NCI-H1092 (cell line): ENCODE measurements at places on chromosomes 13 and 19.

GRCh38 chr13:49936968-49937273 lies 781 bp upstream of the SPRYD7 start:
- DNase-seq = no peak

DNA sequence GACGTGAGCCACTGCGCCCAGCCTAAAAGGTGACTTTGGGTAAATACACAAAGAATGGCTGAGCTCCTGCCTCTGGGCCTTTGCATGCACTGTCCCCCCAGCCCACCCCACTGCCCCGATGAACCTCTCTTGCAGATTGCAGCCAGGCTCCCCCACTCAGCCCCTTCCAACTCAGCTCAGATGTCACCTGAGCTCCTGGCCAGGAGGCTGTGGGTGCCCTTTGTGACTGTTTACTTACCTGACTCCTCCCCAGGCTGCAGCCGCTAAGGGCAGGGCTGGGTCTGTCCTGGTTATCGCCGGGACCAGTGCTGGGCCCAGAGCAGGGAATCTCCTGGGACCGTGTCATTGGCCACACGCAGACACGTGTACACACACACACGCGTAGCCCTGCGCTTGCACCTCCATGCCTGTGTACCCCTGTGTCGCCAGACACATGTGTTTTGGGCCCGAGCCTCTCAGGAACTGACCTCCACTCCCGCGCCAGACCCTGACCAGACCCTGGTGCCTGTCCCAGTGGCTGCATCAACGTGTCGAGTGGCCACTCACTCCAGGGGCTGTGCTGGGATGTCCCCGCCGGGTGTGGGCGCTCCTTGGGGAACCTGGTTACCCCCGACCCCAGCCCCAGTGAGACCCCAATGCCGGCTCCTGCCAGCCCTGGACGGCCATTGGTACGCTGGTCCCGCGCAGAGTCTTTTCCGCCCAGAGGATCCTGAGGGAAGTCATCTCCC lies 18.7 kb downstream of the EFNA2 start:
- no peak for DNase-seq

- DNase-seq = no peak
Measured at GRCh38 chr13:38394777-38395496, 45.3 kb downstream of the UFM1 start.

DNA sequence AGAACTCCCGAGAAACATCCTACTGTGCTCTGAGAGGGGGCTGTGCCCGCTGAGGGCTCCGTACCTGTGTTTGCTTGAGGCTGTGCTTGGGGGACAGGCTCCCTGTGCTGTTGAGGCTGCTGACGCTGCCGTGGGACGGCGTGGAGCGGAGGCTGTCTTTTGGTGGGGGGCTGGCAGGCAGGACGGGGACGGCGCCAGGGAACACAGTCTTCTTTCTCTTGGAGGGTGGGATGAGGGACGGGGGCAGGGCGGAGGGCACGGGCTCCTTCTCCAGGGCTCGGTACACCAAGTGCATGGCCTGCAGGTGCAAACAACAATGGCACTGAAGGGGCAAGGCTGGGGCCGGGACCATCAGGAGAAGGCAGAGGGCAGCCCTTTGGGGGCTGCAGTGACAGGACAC lies 46.8 kb downstream of the EPS15L1 start:
- no peak for DNase-seq

DNA sequence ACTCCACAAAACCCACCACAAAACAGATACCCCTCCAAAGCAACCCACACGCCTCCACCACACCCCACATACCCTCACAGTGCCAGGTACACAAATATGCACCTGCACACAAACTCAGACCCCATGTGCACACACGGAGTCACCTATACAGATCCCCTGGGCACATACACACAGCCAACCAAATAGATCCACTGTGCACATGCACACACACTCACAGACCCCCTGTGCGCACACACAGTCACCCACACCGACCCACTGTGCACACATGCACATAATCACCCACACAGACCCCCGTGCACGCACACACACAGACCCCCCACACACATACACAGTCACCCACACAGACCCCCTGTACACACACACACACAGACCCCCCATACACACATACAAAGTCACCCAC lies 107.8 kb downstream of the HSPH1 start:
- DNase-seq = no peak

- no peak for DNase-seq
Measured at GRCh38 chr13:59445812-59446211, 717.9 kb downstream of the DIAPH3 start.

DNA sequence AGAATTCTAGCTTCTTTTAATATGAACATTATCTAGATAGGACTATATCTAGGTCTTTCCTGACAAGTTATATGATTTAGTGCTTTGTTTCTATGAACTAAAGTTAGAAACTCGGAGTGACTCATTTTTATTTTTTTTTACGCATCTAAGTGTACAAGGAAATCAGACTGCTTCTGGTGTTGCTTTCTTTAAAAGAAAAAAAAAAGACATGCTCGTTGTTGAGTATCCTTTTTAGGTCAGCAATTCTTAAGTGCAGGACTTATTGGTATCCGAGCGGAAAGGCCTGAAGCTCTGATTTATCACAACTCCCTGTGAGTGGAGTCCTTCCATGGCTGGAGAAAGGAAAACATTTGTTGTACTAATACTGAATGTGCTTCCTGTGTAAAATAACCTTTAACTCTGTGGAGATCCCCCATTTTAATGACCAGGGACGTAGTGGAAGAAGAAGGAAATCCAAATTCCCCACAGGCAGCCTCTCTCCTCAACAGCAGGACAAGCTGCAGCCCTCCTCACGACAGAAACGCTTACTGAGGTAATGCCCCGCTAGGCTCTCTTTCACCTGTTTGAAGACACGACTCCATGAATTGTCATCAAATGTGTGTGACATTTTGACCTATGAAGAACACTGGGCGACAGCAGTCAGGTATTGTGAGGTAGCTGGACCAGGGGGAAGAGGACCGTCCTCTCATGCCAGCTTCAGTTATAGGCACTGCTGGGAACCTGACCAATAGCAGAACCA lies 17.9 kb upstream of the POMP start:
- DNase-seq = no peak

GRCh38 chr19:33394006-33394722 lies 20.7 kb downstream of the CEBPG start:
- no peak for DNase-seq

GRCh38 chr19:48632692-48633147 lies 4.5 kb downstream of the DBP start:
- no peak for DNase-seq

DNA sequence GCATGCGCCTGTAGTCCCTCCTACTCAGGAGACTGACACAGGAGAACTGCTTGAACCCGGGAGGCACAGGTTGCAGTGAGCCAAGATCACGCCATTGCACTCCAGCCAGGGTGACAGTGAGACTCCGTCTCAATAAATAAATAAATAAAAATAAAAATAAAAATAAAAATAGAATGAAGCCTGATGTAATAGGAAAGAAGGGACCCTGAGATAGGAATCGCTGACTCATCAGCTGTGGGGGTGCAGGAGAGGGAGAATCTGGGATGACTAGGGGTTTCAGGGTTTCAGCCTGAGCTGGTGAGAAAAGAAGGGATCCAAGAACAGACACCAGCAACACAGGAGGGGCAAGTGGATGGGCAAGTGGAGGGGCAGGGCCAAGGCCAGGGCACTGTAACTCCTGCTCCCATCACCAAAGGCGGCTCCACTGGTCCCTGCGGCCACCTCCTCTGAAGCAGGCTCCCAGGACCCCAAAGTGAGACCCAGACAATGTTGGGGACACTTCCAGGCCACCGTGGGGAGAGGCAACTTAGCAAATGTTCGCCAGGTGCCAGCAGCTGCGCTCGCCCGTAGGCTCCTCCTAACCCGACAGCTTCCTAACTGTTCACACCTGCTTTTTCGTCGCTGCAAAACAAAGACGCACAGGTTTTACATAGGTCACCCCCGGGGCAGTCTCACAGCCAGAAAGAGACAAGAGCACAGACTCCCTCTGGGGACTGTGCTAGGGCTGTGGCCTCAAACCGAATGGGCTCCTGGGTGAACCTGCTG lies 1.2 kb downstream of the HAUS8 start:
- no peak for DNase-seq

DNA sequence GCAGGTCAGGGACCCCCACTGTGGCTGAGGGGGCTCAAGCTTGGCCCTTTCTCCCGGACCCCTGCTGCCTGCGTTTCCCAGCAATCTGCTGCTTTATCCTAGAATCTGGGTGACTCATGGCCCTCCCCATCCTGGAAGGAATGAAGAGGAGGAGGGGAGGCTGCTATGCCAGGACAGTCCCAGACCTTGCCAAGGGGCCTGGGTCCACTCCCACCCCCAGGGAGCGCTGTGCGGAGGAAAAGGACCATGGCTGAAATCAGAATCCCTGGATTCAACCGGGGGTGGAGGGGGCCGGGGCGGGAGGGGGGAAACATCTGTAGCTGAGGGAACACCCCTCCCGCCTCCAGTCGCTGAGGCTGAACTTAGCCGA lies 20.5 kb downstream of the ZNF114 start:
- DNase-seq = no peak

GRCh38 chr19:32901504-32902161 lies 32.1 kb upstream of the SLC7A9 start:
- no peak for DNase-seq

- DNase-seq = no peak
Measured at GRCh38 chr19:4061683-4062418, 4.8 kb downstream of the ZBTB7A start.

GRCh38 chr19:43847884-43848283 lies 20.8 kb downstream of the ZNF283 start:
- no peak for DNase-seq

DNA sequence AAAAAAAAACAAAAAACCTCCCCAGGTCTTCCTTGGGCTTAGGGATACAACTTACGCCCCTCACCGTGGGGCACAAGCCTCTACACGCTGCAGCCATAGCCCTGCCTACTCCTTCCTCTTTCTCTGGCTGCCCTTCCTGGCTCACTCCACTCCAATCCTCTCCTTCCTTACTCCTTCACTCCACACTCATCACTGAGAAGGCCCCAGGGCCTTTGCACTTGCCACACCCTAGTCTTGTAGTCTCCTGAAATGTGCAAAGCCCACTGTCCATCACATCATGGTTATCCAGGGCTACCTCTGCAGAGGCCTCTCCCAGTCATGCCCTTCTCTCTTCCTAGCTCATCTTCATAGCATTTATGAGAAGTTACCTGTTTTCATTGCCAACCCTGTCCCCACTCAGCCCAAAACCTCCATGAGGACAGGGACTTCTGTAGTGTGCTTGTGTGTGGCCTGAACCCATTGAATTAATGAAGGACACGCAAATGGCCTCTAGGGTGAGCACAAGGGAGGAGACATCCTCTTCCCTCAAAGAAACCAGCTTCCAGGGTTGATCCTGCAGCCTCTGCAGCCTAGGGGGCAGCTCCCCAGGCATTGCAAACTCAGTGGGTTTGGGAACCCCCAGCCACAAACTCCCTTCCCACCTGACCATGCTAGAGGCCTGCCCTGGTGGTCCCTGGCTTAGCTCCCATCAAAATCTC lies 7.9 kb upstream of the HSH2D start:
- no peak for DNase-seq

- DNase-seq = no peak
Measured at GRCh38 chr13:79512950-79513349, 32.0 kb downstream of the NDFIP2 start.

GRCh38 chr13:102680842-102681740 lies 13.8 kb downstream of the METTL21C start:
- DNase-seq = no peak

DNA sequence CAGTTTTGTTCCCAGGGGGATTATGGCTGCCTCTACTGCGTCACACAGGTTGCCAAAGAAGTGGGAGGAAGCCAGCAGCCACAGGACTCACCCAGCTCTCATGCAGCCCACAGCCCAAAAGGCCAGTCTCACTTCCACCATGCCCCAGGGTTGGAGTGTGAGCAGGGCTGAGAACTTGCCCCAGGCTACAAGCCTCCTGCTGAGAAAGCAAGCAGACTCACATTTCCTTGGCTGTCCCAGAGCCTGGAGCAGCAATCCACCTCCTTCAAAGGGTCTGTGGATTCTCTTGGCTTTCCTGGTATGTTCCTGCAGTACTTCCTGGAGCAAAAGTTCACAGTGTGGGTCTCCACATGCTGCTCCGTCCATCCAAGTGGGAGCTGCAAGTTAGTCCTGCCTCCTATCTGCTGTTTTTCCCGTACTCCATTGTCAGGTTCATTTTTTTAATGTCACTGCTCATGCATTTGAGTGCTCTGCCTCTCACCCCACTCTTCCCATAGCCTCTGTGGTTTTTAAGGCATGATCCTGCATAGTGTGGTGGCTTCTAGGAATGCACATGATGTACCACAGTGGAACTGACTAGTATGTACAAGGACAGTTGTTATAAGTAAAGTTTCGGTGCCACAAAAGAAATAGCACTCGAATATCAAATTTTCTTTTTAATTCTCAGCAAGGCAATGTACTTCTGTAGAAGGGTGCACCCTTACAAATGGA lies 56.2 kb upstream of the ARHGEF7 start:
- DNase-seq = no peak

DNA sequence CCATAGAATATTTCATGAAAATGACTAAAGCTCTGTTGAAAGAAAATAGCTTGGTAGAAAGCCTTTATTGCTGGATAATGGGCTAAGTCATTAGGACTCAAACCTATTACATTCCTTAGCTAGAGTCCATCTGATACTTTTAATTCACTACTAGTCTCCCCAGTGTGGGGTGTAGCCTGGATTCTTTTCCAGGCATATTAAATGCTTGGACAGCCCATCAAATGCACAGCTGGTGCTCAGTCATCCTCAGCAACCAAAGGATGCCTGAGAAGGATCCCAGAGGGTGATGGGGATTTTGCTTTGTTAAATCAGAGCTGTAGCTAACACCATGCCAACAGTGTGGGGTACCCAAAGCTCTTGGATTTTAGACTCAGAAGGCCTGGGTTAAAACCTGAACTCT lies 153.5 kb downstream of the DLEU7 start:
- DNase-seq = no peak

GRCh38 chr19:4987256-4987655 lies 18.3 kb downstream of the KDM4B start:
- DNase-seq = no peak

DNA sequence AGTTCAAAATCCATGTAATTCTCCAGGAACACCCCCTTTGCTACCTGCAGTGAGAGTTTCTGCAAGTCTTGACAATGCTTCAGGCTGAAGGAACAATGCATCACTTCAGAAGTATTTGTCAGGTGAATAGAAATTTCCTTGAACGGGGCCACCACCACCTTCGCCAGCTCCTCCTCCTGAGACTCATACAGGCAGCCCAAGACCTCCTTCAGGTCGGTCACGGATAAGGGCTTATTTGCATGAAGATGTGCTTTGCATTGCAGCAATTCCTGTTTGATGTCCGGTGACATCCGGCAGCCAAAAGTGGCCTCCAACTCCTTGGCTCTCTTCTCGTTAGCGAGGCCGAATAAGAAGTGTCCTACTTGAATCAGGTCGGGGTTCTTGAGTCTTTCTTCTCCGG lies 8.4 kb downstream of the NLRP7 start:
- no peak for DNase-seq

DNA sequence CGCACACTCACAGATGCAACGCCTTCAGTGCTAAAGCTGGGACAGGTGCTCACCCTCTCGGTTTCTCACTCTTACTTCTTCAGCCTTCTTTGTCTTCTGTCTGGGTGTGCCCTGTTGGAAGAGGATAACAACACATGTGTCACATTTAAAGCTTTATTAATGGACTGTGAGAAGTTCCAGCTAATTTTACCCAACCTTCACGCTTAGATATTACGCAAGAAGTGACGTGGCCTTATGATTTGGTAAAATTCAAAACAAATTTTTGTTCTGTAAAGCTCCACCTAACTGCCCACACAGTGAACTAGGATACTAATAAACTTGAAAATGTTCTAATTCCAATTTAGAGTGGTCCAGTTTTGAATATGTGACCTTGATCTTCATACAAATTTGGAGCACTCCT lies 66.7 kb upstream of the LRCH1 start:
- DNase-seq = no peak
